ENCODE measurements at places on chromosomes 5 and 9.

DNA sequence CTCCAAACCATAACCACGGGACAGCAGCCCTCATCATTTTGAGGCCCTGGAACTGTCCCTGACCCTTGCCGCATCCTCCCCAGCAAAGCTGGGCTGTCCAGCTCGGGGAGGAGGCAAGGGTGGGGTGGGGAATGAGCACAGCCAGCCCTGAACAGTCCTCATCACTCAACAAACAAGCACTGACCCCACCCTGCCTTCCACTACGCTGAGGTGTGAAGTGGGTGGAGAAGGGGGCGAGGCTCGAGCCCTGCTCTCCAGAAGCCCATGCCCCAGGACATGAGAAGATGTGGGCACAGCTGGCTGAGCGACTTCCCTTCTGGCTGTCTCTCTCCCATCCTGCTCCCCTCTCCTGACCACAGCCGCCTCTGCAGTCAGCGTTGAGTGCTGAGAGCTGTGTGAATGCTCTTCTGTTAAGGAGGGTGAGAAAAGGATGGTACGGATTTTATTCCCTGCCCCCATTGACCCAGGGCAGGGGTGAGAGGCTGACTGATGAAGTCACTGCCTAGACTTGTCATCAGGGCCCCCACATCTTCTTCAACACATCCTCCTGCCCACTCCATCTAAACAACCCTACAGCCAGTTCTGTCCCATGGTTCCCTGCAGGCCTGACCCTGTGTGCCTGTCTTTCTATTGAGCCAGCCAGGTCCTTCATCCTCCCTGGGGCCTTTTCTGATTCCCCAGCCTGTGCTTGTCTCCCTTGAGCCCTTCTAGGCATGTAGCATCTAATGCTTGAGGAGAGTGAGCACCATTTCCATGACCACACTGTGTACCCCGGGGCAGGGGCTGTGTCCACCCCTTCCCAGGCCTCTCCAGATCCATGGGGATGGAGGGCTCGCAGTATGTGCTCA, 276.0 kb downstream of the FSTL4 start:
- no peak for DNase-seq

- DNase-seq, result no peak
These were observed 169.2 kb upstream of the RGMB start for GRCh38 chr5:98604301-98604700.

DNA sequence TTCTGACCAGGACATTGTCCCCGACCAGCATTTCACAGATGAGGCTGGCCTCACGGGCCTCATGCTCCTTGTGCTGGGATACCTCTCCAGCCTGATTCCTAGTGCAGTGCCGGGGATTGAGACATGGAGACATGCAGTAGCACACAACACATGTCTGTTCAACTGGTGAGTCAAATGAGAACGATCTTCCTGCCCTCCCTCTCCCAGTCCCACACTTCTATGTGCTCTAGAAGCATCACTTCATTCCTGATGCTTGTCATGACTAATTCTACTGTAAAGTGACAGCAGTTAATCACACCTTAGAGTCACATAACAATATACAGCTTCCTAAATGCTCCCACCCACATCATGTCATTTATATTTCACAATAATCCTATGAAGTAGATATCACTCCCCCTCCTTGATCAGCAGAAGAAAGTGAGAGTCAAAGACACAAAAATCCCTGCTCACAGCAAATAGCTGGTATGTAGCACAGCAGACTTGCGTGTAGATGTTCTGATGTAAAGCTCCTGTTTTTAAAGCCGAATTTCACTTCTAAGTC, 101.8 kb downstream of the CCDC192 start:
- no peak for DNase-seq

DNA sequence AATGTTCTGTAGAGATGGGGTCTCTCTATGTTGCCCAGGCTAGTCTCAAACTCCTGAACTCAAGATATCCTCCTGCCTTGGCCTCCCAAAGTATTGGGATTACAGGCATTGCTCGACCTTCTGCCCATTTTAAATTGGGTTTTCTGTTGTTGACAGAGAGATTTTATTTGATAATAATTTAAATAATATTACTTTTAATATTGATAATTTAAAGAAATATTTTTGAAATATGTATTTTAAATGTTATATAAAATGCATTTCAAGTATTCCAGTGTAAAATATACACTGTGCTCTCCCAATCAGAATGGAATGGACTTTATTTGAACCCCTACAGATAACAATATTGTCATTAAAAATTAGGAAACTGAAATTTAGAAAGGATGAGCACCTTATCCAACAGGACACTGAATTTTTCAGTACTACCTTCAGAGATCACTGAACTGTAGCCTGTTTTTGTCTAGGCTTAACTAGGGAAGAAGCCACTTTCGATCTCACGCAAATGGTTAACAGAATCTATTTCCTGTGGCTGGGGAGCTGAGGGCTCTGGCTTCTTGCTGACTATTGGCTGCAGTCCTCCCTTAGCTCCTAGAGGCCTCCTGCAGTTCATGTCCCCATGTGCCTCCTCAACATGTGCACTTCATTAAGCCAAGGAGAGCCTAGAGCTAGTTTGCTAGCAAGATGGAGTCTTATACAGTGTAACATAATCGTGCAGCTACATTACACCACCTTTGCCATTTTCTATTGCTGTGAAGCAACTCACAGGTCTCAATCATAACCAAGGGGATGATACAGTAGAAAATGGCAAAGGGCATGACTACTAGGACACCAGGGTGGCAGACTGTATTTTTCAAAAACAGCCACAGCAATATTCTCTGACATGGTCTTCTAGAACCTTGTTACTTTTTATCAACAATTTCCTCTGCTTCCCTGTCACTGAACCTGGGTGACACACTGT, 150.0 kb downstream of the CDC42SE2 start:
- DNase-seq, result no peak

DNA sequence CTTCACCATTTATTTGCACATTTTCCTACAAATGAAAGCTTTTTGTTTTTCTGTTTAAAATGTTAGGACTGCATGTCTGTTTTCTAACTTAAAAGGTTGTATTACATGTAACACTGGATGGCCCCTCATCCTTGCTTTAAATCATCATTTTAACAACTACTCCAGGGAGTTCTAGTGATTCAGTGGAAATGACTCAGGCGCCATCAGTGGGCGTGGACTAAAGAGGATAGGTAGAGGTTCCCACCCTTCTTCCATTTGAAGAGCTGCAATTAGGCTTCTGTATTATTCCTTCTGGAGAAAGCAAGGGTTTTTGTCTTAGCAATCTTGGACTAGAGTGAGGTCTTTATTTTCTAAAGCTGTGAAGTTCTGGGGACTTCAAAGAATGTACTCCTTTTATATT, 213.7 kb downstream of the TMEM38B start:
- DNase-seq, result no peak

DNA sequence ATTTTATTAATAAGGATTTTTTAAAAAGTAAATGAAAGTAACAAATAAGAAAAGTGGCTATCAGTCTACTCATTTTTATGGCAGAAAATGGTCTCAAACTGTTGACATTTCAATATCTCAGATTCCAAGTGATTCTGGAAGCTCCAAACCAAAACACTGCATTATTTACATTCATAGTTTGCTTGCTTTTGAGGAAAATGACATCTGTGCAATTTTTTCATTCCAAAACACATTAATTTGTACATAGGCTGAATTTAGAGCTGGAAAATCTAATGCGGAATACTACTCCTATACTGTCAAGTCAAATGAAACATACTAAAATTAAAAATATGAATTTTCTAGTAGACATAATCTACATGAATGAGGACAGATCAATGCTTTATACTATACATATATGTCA, 1047.6 kb downstream of the CDH9 start:
- DNase-seq, result no peak

GRCh38 chr5:97162045-97162444, 19.6 kb upstream of the LIX1 start:
- peak; percentile 47 for DNase-seq

DNA sequence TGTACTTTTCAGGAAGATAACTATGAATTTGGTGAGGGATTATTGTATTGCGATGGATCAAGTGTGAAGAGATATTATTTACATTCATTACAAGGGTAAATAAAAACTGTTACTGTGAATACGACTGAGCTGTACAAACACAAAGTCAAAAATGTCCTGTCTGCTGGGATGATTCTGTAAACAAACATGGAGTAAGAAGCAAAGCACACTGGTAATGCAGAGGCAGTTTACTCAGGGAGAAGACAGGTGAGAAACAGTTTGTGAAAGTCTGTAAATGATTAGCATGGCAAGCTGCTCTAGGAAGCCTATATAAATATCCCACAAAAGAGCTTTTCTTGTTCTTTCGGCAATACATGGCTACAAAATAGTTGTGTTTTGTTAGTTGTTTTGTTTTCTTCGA, 115.4 kb upstream of the GNA14 start:
- DNase-seq, result no peak

GRCh38 chr9:91156451-91157234, 205.1 kb downstream of the AUH start:
- no peak for DNase-seq

- DNase-seq, result no peak
These were observed 172.1 kb upstream of the PPP1R2B start for GRCh38 chr5:156677963-156678362.

- DNase-seq, result no peak
These were observed 50.1 kb downstream of the PTTG1 start for GRCh38 chr5:160471761-160472160.

Data from naive B cell (primary cell).